Activated naive CD4-positive, alpha-beta T cell (primary cell): ENCODE measurements at places on chromosomes 13 and 19.

GRCh38 chr13:36807616-36808015 is 11.4 kb upstream of the RFXAP start:
- no peak for DNase-seq

DNA sequence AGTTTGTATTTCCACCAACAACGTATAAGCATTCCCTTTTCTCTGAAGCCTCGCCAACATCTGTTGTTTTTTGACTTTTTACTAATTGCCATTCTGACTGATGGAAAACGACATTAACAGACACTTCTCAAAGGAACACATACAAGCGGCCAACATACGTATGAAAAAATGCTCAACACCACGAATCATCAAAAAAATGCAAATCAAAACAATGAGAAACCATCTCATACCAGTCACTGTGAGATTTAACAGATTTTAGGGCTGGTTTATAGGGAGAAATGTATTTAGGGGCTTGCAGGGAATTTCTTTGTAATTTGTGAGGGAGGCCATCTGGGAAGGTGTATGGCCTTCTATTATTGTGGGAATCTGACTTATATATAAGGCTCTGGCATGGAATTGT is 2.8 kb upstream of the DZIP1 start:
- DNase-seq = no peak

DNA sequence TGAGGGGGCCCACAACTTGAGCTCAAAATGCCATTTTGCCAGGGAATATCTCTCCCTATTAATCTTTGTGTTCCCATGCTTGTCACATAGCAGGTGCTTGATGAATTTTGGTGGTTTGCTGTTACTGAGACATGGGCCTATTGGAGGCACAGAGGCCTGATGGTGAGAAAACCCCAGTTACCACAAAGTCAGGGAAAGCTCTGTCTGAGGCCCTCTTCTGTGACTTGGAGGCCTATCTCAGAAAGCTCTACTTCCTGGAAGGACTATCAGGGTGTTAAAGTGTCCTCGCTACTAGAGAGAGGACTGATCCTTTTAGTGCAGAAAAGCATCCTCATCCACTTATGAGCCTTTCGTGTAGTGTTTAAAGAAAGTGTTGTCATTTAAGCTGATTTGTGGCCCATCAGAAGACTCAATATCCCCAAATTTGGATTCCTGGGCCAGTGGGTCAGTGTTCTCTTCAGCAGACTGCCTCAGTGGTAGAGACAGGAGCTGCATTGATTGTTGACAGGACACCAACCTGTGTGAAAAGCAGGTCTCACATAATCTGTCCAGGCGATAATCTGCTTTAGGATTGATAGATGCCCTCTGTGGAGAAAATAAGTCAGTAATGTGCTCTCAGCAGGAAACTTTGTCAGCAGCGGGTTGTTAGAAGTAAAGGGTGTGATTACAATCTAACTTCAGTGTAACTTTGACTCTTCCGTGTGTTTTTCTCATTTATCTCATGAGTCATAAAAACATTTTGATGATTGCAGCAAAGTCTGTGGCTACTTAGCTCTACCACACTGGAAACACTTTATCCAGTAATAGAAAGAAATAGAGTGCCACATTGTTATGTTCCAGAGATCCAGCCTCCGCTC is 121.0 kb downstream of the AKAP11 start:
- DNase-seq = no peak

DNA sequence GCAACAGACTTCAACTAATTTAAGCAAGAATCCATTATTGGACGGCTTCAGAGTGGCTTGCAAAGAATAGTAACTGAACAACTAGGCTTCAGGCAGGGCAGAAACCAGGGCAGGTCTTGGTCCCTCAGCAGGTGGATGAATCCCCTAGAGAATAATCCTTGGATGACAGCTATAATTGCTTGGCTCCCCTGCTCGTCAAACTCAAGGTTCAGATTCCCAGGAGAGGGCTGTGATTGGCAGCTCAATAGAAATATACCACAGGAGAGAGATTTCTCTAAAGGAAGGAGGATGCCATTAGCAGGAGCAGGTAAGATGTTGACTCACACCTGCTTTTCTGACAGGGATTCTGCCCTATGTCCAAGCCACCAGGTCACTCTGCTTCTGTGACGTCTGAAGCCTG is 89.6 kb upstream of the PCDH8 start:
- no peak for DNase-seq

DNA sequence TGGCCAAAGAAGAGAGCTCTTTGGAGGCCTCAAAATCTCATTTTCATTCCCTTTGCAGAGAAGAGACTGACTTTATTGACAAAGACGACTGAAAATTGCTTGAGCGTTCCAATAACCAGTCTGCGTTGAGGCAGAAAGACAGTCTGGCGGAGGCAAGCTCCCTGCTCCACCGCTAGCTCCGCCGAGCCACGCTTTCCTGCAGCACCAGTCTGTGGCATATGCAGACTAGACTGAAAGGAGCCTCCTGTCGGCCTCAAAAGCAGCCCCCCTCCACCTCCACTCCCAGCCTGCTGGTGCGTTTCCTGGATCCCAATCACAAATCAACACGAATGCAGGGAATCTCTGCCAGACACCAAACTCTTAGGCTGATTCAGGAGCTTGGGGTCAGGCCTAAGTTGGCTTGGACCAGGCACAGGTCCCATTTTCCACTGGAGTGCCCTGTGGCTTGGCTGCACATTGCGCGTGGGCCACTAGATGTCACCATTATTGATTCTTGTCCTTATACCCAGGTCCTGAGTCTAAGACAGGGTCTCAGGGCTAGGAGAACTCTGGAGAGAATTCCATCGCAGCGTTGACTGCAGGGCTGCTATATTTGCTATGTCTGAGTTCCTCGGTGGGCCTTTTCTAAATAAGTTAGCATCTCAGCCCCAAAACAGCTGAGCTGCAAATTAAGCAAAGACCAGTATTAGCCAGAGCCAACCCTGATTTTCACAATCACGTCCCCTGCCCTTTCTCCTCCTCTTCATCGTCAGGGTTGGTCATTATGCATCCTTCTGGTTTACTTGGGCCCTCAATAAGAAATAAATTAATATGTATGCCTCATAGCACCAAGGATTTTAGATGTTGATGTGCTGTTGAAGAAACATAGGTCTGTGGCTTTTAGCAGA is 5.2 kb upstream of the ZNF507 start:
- DNase-seq = no peak

DNA sequence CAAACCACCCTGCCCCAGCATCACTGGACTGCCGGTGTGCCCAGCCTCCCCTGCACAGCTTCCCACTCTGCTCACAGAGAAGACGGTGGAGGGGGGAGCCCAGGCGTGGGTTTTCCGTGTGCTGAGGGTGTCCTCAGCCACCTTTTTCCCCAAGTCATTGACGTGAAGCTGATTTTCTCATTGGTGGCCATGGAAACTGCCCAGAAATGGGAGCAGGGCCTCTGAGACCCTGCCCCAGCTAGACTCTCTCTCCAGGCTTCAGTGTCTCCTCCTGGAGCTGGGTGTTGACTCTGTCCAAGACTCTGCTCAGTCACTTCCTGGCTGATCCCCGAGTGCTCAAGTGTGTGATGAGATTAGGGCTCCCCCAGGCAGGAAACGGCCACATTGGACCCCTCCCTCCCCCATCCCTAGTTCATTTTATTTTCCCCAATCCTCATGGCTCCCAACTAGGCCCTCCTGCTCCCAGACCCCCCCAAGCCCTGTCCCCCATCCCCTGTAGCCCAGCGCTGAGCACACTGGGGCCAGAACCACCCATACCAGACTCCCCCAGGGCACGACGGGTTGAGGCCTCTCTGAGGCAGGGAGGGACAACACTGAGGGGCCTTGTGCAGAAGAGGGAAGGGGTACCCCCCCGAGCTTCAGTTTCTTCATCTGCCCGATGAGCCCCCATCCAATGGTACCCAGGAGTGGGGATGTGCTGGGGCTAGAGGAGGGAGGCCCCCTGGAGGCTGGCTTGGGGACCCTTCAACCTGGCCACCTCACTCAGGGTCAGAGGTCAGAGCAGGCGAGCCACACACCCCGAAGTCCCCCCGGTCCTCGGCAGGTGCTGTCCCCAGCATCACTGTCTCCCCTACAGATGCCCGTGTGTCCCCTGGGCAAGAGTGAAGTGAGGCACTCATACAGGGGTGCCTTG is 1.2 kb upstream of the F2RL3 start:
- DNase-seq = no peak

DNA sequence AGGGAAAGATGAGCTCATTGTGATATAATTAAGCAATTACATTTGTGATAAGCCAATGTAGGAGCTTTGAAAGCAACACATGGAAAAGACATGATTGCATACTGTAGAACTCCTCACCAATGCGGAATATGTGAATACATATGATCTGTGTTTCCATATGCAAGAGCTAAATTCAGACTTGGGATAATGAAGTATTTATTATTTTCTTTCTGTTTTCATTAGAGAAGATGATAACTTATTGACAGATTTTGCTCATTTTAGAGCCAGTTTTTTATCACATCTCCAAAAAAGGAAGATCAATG is 14.2 kb downstream of the FAM124A start:
- no peak for DNase-seq

GRCh38 chr19:29606420-29606747 is 301 bp downstream of the POP4 start:
- no peak for DNase-seq
